Breast epithelium (tissue), 4 donors: ENCODE measurements at places on chromosomes 3 and 15. TPM values are rescaled to one million over a fixed set of nuclear protein-coding genes. Genes with fewer than 3 reads are reported as not detected.

DNA sequence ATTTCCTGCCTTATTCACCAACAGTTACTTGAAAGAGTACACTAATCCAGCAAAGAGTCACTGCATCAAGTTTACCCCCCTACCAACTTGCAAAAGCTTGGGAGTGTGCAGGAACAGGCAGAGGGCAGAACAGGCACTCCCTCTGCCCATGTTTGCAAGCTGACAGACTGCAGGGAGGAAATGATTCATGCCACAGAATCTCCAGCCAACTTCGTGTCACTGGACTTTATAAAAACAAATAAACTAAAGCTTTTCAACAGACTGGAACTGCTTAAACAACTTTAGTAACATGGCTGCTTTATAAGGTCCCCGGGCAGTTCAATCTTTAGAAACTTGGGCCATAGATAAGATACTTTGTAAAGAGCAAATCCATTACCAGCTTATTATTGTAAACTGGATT is 129.5 kb downstream of the THRB start:
- peak; percentile 59 for DNase-seq

GRCh38 chr15:46413799-46414198 is 779.0 kb downstream of the SQOR start:
- no peak for DNase-seq

DNA sequence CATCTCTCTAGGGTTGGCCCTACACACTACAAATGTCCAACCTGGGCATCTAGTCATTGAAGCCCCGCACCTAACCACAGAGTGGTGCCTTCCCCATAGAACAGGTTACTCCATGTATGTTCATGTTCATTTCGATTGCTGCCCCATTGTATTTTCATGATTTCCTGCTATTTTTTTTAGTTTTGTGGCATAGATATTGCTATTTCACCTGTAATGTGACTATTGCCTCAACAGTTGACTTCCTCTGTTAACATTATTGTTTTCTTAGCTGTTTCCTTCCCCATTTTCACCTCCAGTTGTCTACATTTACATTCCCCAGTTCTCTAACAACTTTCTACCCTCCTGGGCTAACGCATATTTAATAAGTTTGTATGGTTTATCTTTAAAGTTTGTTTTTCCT is 137.7 kb upstream of the RBMS3 start:
- no peak for DNase-seq

GRCh38 chr3:30319713-30320112 is 286.7 kb upstream of the TGFBR2 start:
- no peak for DNase-seq

DNA sequence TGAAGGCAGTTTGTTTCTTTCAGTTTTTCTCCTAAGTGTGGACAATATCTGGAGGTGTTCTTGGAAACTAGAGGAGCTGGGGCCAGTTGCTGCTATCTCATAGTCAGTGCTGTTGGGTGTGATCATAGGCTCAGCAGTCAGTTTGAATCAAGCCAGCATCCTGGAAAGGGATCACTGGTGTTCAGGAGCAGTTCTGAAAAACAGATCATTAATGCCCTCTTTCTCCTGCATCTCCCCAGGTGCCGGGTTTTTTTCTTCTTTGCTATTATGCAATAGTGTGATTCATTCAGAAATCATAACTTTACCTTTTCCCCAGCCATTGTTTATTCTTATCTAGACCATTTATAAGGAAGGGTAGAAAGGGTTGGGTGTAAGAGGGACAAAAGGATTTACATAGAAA is 24.0 kb downstream of the LNP1 start:
- DNase-seq: no peak

DNA sequence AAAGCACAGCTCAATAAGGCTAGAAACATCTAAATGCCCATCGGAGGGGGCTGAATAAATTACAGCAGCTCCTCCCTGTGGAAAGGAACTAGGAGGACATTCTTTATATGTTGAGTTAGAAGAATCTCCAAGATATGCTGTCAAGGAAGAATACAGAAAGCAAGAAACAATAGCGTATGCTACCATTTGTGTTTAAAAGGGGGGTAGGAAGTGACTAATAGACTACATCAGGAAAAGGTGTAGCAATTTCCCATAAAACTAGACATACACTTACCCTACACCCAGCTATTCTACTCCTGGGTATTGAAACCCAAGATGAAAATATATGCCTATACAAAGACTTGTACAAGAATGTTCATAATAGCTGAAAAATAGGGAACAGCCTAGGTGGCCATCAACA is 21.6 kb downstream of the SEC61A1 start:
- DNase-seq: no peak

- peak; percentile 50 for DNase-seq
Observed at GRCh38 chr15:74958320-74958907, 1.8 kb upstream of the RPP25 start.

The IL20RB gene
- 2.2 TPM for total RNA-seq

- DNase-seq: no peak
Observed at GRCh38 chr3:161713731-161714130, 217.1 kb downstream of the OTOL1 start.

DNA sequence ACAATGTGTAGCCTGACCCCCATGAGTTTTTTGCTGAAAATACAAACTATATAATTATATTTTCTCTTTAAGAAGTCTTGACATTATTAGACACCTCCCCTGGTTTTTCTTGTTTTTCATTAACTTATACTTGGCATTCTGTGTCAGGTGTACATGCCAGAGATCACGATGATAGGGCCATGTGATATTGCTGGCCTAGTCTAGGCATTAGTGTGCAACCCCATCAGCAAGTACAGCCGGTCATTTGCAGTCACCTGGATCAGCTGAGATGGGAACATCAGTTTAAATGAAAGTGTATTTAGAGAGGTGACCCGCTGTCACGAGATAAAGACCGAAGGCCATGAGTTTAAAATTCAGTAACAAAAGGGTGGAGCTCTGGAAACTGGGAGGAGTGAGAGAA is 12.6 kb upstream of the SPPL2A start:
- DNase-seq: no peak

The DPPA2 gene
- total RNA-seq: not detected

GRCh38 chr15:63600001-63600615 is 2.9 kb downstream of the FBXL22 start:
- DNase-seq: no peak

DNA sequence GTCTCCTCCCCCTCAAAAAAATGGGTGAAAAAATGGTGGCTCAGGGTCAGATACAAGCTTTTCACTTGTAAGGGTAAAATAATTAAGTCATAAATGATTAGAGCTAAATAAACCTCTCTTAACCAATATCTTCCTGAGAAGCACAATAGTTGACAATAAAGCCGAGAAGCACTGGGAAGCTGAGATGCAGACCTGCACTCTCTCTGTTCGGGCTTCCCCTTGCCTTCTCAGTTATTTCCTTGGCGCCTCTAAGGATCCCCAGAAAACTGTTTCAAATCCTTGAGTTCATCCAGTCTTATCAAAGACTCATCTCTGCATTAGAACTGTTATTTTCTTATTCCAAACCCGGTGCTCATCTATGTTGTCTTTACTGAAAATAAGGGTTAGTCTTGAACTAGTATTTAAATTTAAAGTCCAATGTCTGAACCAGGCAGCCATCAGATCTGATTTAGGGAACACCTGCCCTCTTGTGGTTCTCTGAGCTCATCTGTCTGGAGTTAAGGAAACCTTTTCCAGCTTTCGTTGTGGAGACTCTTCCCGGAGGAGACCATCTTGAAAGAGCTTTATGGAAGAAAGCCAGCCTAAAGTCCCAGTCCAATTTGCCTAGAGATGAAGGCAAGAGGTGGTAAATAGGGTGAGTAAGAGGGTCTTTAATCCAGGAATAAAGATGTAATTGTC is 256.4 kb upstream of the MCTP2 start:
- no peak for DNase-seq
